ENCODE measurements at places on chromosomes 16 and 17.
A peak's percentile ranks its signal among the peaks of the same experiment; 100 is the strongest.

DNA sequence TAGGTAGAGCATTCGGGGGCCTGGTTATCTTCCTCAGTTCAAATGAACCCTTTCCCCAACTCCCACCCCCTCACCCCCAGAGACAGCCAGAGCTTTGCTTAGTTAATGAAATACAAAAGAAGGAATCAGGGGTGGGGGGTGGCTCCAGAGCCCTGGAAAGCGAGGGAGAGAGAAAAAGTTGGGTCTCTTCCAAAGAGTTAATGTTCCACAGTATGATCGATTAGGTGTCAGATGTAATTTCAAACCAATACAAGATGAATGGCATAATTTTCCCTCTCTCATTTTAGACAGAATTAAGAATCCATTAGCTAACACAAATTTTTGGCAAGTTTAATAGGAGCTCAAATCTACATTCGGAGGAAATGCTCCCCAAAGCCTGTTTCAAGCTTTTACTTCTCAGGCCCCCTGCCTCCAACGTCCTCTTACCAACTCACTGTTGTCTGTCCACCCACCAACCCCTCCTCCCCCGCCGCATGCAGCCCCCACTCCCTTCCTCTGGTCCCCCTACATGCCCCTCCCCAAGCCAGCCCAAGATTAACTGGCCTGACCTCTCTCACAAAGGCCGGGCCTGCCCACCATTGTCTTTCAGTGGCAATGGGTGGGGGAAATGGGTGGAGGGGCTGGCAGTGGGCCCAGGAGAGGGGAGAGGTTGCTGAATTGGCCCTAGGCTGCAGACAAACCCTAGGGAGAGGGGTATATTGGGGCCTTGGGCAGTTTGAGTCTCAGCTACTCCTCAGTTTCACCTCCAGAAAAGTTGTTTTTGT lies 28.2 kb downstream of the NEUROD2 start:
- no peak for DNase-seq

GRCh38 chr16:85751698-85752501 lies 1.0 kb upstream of the C16orf74 start:
- no peak for DNase-seq

DNA sequence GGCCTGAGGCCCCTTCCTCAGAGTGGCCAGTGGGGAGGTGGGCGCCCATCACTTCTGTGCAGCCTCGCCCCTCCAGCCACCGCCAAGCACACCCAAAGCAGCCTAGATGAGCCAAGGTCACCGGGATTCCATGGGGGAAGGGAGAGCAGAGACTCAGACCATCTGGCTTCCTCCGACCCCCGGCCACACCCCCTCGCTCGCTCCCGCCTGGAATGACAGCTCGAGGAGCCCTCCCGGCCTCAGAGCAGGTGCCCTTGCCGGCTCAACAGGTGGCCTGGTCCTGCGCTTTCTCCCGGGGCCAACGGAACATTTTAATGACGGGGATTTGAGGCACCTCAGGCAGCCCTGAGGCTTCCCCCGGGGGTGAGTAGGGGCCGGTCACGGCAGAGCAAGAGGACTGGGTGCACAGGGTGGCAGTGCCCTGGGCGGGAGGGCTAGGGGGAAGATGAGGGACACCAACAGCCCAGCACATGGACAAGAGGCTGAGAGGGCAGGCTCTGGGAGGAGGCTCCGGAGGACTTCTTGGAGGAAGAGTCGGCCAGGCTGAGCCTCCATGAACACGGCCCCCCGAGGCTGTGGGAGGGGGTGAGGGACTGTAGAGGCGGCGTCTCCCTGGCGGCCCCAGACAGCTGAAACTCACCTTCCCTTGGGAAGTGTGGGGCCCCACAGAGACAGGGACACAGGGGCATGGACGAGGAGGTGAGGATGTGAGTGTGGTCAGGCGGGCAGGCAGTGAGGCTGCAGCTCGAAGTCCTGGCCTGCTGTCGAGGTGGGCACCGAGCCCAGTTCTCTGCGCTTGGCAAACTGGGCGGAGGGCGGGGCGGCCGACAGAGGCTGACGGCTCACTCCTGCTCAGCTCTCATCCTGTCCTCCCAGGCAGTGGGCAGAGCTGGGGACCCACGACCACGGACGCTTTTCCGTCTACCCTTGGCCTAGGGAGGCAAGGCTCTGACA lies 12.5 kb upstream of the C1QTNF8 start:
- no peak for DNase-seq

- no peak for DNase-seq
Observed at GRCh38 chr17:75917917-75918445, 13.3 kb upstream of the MRPL38 start.

GRCh38 chr16:83515395-83515794 lies 292.4 kb upstream of the HSBP1 start:
- no peak for DNase-seq

GRCh38 chr16:2459647-2460390 lies at the start of gene TEDC2:
Gene TEDC2, plus strand, starts transcription at chr16:2460109. Its CDS starts 36 bp downstream, at chr16:2460145.
- peak; percentile 99 for DNase-seq

GRCh38 chr17:13600475-13601321 lies 1.0 kb downstream of the HS3ST3A1 start:
- DNase-seq = no peak

- DNase-seq = no peak
Observed at GRCh38 chr16:7304279-7304678, 28.4 kb upstream of the RBFOX1 start.

DNA sequence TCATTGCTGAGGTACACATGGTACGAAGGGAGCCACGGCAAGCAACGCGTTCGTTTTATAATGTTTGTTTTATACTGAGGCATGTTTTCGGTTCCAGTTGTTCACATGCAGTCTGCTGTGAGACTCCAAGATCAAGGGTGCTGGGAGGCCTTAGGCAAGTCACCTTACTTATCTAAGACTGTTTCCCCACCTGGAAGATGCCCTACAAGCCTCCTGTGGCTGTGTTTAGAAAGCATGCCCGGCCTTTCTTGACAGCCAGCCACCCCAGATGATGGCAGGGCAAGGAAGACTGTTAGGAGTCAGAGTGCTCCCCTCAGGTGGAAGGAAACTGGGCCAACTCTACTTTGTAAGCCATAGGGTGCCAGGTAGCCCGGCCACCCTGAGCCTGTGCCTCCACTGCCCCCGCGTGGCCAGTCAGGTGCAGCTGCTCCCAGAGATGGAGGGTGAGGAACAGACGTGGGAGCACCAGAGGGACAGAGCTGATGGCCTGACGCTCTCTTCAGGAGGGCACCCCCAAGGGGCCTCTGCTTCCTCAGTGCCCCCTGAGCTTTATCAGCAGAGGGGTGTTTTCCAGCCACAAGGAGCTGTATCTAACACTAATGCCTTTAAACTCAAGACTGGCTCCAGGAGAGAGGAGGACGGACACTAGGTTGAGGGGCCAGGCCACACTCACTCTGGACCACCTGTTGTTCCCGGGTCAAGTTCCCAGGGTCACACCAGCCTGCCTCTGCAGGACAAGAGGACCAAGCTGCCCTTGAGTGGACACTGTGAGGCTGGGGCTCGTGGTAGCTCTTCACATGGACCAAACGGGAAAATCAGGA lies 5.4 kb downstream of the NAT9 start:
- DNase-seq = peak; percentile 77

- DNase-seq = no peak
Observed at GRCh38 chr17:82845163-82845807, 5.5 kb upstream of the ZNF750 start.

- no peak for DNase-seq
Observed at GRCh38 chr17:2034157-2034556, 4.2 kb downstream of the DPH1 start.

GRCh38 chr16:54317101-54317611 lies 30.6 kb upstream of the IRX3 start:
- no peak for DNase-seq

GRCh38 chr16:89716916-89717687 lies 3.6 kb downstream of the VPS9D1 start:
- DNase-seq = no peak

- DNase-seq = no peak
Observed at GRCh38 chr17:78390241-78391050, 12.0 kb downstream of the PGS1 start.

DNA sequence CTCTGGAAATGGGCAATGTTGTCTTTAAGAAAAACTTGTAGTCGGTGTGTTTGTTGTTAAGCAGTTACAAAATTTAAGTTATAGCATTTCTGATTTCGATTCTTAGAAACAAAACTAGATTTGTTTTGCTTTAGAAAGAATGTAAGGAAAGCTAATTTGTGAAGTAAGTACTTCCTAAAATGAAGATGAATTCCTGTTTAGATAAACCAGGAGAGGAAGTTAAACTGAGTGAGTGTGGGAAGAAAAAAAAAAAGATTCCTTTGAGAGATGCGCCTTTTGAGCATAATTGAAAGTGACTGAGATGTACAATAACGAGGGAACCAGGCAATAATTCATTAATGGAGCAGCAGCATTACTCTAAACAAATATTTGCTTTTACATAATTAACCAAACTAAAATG lies 52.4 kb upstream of the ALOX12 start:
- no peak for DNase-seq

DNA sequence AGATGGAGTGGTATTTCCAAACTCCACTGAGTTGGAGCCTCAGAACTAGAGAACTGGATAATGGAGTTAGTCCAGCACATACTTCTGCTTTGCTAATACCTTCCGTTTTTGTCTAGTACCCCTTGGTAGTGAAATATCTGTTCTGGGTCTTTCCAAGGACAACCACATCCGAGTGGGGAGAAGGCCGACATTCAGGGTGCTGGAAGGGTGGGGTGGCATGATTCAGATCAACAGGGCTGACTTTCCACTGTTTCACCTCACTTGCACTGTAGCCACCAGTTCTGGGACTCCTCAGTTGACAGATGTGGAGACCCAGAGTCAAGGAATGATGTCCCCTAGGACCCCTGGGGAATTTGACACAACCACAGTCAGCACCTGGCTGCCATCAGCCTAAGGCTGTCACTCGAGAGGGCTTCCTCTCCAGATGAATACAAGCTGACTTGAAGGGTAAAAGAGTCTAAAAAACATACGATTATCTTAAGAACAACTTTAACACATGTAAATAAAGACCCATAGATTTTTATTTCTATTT lies 84.8 kb upstream of the HNF1B start:
- DNase-seq = no peak

DNA sequence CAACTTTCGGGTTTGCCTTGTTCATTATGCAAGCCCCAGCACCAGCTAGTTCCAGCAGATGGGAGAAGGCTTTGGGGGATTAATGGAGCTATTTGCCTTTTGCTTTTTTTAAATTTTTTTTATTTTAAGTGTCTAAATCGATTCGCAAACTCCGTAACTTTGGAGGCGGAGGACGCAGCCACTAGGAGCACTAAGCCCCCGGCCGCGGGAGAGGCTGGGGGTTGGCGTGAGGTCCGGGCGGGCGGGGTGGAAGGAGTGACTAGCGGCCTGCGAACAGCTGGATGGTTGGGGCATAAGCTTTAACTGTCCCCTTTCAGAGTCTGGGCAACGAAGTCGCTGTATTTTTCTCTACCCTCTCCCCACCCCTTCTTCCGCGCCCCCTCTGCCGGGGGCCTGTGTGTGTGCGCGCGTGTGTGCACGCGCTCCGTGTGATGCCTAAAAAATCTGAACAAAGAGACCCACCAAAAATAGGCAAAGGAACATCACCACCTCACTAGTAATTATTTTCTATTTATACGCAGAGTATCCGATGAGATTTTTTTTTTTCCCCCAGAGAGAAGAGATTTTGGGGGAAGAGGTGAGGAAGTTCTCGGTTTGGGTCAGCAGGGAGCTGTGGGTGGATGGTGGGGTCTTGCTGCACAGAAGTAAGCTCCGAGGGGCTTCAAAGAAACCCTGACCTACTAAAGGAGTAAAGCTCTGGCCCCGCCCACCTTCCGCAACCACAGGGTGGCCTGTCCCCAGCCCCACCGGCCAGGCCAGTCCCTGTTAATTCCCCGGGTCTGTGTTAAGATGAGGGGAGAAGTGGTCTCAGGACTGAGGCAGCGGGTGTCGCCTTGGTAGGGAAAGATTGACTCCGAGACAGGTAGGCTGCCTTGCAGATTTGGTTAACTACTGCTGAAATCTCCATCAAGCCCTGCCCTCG lies 2.3 kb downstream of the SHISA9 start:
- DNase-seq = no peak

- no peak for DNase-seq
Observed at GRCh38 chr16:12470311-12471229, 333.1 kb downstream of the CPPED1 start.

GRCh38 chr17:69335058-69335457 lies 8.1 kb upstream of the ABCA5 start:
- peak; percentile 5 for DNase-seq

DNA sequence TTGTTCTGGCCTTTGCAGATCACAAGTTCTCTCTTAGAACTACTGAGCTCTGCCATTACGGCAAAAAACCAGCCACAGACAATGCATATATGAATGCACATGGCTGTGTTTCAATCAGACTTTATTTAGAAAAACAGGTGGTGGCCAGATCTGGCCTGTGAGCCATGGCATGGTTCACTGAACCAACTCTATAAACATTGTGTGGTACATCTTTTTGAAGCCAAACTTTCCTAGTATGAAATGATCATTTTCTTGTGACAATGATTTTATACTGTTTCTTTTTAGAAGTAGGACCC lies 65.9 kb upstream of the AMZ2 start:
- no peak for DNase-seq

DNA sequence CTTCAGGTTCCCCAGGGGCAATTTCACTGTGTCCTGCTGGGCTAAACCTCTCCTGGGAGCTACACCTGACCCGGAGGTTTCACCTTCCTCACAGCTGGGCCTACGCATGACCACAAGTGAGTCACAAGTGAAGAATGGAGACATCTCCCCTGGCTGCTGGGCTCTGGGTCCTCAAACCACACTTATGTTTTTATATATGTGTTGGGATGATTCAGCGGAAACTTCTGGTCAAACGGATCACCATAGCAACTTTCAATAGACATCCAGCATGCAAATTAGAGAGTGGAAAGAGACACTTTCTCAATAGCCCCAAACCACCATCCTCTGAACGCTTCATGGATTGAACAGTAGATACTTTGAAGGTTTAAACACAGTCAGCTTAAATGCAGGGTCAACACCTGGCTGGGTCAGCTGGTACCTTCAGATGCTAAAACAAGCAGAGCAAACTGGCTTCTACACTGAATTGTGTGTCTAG lies 28.0 kb upstream of the MAF start:
- DNase-seq = peak; percentile 92

GRCh38 chr16:27660507-27660906 lies 110.6 kb downstream of the KATNIP start:
- no peak for DNase-seq

GRCh38 chr17:6120351-6120750 lies 50.2 kb downstream of the WSCD1 start:
- no peak for DNase-seq

GRCh38 chr16:64098451-64098850 lies 1023.4 kb downstream of the CDH11 start:
- DNase-seq = no peak

DNA sequence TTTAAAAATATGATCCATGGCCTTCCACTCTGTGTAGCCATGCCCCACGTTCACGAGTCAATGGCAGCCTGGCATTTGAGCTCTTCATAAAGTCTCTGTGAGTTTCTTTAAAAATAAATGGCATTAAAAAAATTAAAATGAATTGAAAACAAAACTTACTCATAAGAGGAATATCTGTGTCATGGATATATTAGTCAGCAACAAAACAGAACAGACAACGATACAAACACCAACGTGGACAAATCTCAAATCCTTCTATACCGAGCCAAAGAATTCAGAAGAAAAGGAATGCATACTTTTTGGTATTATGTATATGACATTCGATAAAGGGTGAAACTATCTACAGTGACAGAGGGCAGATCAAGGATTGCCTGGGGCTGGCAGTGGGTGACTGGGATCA lies 8.2 kb upstream of the CMIP start:
- no peak for DNase-seq

Data from activated CD4-positive, alpha-beta T cell treated with anti-CD3 and anti-CD28 coated beads, Interleukin-2, Interleukin-6, amounts not matched to agents 100 ng/mL and 50 ng/mL, durations not matched to agents 16 hours and 8 hours (primary cell).